ENCODE measurements at places on chromosomes 6 and 20.

- DNase-seq = peak; percentile 56
These were observed 166.6 kb downstream of the PLCB4 start for GRCh38 chr20:9235518-9235917.

DNA sequence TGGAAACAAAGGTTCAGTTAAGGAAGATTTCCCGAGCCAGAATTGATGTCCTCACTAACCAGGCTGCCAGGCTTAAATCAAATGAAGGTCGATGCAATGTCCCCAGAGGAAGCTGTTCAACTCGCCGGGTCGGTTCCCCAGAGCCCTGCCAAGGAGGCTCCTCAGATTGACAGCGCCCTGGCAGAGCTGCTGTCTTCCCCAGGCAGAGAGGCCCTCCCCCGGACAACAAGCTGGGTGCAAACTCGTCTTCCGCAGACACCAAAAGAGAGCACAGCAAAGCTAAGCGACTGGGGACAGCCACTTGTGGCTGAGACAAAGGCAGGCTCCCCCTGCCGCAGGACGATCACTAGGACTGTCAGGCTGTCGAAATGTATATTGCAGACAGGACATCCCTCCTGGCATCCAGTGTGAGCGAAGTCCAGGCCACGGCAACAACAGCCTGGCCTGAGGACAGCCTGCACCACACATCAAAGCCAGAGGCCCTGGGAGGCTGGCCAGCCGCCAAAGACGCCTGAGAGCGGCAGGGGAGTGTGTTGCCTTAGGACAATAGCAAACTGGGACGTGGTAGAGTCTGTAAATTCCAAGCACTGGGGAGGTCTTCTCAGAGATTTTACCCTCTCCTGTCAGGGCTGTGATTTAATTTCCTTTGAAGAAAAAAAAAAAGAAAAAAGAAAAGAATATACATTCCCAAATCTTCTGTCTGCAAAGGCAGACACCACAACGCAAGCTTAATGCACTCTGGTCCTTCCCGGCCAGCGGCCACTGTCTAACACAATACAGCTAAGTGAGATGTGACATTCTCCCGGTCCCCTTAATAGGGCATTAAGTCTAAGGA lies 99.1 kb downstream of the HIVEP2 start:
- DNase-seq = peak; percentile 67

DNA sequence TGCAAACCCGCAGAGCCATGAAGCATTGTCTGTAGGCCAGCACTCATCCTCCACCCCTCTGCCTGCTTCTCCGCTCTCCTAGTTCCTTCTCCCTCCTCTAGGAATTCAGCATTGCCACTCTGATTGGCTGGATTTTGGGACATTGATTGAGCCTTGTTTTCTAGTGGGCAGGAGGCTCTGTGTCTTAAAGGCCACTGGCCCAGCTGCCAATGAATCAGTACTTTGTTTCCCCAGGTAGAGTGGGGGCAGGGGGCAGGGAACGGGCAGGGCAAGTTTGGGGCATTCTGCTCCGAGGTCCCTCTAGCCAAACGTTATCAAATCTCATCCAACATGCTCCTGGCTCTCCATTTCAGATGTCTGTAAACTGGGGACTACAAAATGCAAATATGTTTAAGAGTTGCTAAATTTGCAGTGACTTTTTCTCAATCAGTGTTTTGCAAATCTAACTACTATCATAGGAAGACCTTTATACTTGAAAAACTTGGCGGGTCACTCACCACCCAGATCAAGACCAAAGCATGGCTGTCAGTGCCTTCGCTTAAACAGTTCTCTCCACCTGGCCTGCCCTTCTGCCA lies 10.4 kb upstream of the BPI start:
- DNase-seq = no peak

DNA sequence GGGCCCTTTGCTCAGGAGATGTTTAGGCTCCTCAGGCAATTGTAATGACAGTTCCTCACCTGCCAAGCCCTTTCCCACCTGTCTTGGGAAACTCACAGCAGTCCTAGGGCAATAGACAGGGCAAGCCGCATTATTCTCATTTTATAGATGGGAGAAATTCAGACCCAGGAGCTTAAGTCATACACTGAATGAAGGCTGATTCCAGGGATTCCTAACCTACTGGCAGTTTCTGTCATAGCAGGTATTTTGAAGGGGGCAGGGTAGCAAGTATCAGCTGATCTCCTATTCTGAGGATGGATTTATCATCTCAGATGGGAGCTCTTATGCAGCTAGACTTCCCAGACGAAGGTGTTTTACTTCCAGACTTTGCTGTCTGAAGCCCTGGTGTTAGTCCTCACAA lies 61.4 kb upstream of the MYL9 start:
- DNase-seq = no peak

- DNase-seq = no peak
These were observed 1.8 kb upstream of the PXDC1 start for GRCh38 chr6:3753228-3753835.

- no peak for DNase-seq
These were observed 79.0 kb upstream of the ATXN1 start for GRCh38 chr6:16840291-16840690.

- no peak for DNase-seq
These were observed 257.2 kb downstream of the DLL1 start for GRCh38 chr6:170033666-170034065.

GRCh38 chr6:124800222-124800621 lies 162.0 kb upstream of the RNF217 start:
- DNase-seq = no peak

Data from AG20443 (cell line).